Karpas-422 (cell line): ENCODE measurements at places on chromosomes 3 and 15. TPM values are rescaled to one million over a fixed set of nuclear protein-coding genes. Genes with fewer than 3 reads are reported as not detected.

DNA sequence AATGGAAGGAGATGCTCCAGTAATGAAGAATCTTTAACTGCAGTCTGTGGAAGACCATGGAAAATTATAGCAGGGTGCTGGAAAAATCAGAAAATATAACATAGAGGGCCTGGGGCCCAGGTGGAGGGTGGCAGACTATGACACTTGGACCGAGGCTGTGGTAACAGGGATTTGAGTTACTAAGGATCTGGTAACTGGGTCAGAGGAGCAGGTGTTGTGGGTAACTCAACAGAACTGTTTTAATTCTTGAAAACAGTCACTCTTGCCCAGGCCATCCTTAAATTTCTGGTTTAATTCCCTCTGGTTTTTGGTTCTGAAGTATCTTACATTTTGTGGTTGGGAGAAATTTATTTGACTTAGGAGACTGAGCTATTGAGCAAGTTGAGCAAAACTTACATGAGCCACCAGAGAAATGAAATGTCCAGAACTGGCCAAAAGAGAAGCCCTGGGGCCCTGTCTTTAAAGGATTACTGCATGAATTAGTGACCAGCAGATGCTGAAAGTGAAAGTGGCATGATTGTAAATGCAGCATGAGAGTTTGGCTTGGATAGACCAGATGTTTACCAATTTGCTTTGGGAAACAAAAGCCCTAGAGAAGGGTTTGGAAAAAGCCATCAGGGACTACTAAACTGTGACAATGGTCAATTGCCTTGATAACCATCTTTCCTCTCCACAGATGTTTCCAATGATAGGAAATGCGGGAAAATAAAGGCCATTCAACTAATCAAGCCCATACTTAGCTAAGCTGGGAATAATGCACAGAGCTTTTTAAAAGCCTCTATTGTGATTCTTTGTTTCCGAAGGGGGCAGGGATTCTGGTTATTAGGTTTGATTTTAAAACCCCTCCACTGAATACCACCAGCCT is 374.9 kb upstream of the TGFBR2 start:
- H3K36me3 ChIP-seq = no peaks in the 10 kb centered on the region
- no peaks in the 10 kb centered on the region for H3K4me1 ChIP-seq
- no peak for DNase-seq
- H3K4me3 ChIP-seq = no peak overlapping the region
- H3K27ac ChIP-seq = no peak overlapping the region

DNA sequence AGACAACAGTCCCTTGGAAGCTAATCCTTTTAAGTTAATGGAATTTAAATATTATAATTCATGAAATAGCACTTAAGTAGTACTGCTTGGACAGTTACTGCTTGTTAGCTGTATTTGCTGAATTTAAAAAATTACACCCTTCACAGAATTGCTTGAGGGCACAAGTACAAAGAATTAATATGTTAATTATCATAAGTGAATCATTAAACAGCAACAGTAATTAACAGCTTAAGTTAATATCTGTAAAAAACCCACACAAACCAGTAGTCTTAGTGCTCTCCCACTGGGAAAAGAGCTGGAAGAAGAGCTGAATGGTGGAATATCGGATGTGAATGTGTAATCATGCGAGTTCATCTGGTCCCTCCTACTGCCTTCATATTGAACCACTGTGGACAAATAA is 232.0 kb downstream of the CD47 start:
- H3K36me3 ChIP-seq = no peaks in the 10 kb centered on the region
- no peak overlapping the region for H3K4me3 ChIP-seq
- no peaks in the 10 kb centered on the region for H3K27me3 ChIP-seq
- no peak overlapping the region for H3K27ac ChIP-seq

DNA sequence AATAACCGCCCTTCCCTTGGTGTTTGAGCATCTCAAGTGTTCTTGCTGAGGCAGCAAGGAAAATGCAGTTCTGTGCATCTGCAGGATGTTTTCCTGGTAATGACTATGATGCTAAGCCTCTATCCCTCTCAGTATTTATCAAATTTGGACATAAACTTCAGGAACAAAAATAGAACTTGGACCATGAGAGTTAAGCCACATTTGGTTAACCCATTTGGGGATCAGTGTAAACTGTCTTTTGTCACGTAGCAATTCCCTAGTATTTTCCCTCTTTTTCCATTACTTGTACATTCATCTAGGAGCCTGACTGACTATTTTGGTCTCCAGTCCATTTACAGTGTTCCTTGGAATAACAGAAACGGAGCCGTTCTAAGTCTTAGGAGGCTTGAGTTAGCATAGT is 250.8 kb downstream of the RBMS3 start:
- no peaks in the 10 kb centered on the region for H3K4me1 ChIP-seq
- H3K36me3 ChIP-seq = no peaks in the 10 kb centered on the region
- no peak for DNase-seq
- no peak overlapping the region for H3K27ac ChIP-seq
- H3K27me3 ChIP-seq = no peaks in the 10 kb centered on the region
- no peak overlapping the region for H3K4me3 ChIP-seq

DNA sequence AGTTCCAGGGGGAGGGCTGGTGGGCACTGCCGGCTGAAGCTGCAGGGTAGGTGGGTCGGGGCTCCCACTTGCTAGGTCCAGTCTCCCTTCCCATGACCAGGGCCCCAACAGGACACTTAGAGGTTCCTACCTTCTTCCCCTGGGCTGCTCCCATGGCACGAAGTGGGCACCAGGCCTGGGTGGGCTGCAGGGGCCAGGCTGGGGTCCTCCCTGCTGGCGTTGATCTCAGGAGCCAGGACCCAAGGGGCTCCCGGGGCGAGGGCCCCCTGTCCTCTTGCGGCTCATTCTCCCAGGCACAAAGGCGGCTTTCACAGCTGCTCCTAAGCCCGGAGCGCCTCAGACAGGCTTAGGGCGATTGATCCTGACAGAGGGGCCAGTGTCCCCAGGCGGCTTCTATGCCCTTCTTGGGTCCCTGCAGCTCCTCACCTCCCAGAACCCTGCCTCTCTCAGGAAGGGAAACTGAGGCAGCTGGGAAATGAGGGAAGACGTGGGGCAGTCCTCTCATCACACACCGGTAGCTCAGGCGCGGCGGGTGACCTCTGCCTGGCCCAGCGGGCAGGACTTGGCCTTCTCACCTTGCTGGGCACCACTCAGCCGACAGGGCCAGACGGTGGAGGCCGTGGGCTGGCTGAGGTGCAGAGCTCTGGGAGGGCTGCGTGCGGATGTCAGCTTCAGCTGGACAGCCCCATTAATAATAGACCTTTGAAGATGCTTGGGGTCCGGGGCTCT is 39.6 kb downstream of the FAM3D start:
- H3K4me3 ChIP-seq = no peak overlapping the region
- no peaks in the 10 kb centered on the region for H3K36me3 ChIP-seq
- H3K27me3 ChIP-seq = no peaks in the 10 kb centered on the region
- DNase-seq = no peak
- no peaks in the 10 kb centered on the region for H3K4me1 ChIP-seq
- H3K27ac ChIP-seq = no peak overlapping the region

GRCh38 chr3:159487304-159487703 is 501.3 kb upstream of the IL12A start:
- no peak overlapping the region for H3K4me3 ChIP-seq
- no peaks in the 10 kb centered on the region for H3K4me1 ChIP-seq
- no peaks in the 10 kb centered on the region for H3K27me3 ChIP-seq
- no peak for DNase-seq
- no peaks in the 10 kb centered on the region for H3K36me3 ChIP-seq

GRCh38 chr3:23492057-23492456 is 288.9 kb downstream of the UBE2E2 start:
- H3K36me3 ChIP-seq = no peaks in the 10 kb centered on the region
- DNase-seq = no peak
- H3K4me1 ChIP-seq = no peaks in the 10 kb centered on the region
- H3K4me3 ChIP-seq = no peak overlapping the region

DNA sequence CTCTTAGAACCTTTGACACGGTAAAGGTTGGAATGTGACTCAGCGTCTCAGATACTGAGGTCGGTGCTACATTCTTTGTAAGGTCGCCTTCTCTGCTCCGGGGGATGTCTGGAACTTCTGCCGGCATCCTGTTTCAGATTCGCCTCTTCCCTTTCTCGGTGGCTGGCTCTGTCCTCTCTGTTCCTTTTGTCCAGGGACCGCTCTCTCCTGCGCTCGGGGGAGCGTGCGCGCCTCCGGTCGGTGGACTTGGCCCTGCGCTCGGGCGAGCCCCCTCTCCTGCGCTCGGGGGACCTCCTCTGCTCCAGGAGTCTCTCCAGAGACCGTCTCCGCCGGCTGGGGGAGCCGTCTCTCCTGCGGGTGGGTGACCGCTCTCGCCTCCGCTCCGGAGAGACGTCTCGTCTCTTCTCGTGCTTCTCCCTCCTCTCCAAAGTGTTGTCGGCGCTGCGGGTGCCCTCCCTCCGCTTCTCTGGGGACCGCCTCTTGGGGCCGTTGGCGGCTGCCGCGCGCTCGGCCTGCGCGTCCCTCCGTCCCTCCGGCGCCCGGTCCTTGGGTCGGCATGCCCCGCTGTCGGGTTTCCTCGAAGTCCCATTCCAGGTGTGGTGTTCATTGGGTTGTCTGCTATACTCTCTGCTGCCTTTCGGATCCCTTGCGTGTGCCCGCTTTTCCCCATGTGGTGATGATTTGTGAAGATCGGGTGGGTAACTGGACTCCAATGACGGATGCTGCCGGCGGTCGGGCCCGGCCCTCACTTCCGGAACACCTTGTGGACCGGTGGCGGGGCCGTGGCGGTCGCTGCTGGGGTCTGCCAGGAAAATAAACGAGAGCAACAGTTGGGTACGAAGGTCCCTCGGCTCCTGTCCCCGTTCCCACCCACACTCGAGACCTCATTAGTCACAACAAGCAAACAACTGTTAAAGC is 668.8 kb upstream of the ADAMTS9 start:
- DNase-seq = no peak
- H3K27ac ChIP-seq = no peak overlapping the region
- H3K4me1 ChIP-seq = no peaks in the 10 kb centered on the region
- no peaks in the 10 kb centered on the region for H3K27me3 ChIP-seq
- H3K4me3 ChIP-seq = no peak overlapping the region
- no peaks in the 10 kb centered on the region for H3K36me3 ChIP-seq

- no peaks in the 10 kb centered on the region for H3K27me3 ChIP-seq
- no peak for DNase-seq
- no peaks in the 10 kb centered on the region for H3K4me1 ChIP-seq
- H3K27ac ChIP-seq = no peak overlapping the region
- H3K36me3 ChIP-seq = no peaks in the 10 kb centered on the region
Measured at GRCh38 chr15:98174286-98174685, 213.8 kb downstream of the ARRDC4 start.

DNA sequence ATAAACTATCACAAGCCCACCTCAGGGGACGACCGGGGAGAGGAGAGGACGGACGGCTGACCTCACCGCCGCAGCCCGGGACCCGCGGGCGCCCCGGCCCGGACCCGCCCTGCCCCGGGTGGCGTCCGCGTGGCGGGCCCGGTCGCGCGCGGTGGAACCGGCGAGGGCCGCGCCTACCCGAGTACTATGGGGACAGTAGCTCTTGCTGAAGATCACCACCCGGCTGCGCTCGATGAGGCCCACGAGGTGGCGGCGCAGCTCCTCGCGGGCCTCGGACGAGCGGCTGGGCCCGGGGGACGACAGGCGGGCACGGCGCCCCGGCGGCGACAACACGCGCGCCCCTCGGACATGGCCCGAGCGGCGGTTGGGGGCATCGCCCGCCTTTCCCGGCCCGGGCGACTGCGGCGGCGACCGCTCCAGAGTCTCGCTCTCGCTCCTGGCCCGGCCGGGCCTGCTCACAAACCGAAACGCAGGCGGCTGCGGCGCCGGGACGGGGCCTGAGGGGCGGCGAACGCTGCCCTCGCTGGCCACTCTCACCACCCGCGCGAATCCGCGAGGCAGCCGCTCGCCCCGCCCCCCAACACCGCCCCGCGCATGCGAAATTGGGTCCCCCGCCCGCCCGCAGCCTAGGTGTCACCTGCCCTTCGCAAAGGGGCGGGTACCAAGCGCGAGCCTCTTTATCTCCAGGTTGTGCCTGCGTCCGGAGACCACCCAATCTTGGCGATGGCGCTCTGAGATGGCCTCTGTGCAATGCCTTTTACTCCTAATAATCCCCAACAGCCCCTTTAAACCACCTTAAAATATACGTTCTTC is at the start of gene TXNRD3:
TXNRD3 (minus strand) TSS at position 554 of the 813 bp plus-strand sequence.
- H3K27ac ChIP-seq = no peak within 1 kb of the TSS
- no peaks in the 10 kb centered on the region for H3K4me1 ChIP-seq
- H3K36me3 ChIP-seq = no peaks in the 10 kb centered on the region
- no peak for DNase-seq
- no peaks in the 10 kb centered on the region for H3K27me3 ChIP-seq
- H3K4me3 ChIP-seq = no peak within 1 kb of the TSS

DNA sequence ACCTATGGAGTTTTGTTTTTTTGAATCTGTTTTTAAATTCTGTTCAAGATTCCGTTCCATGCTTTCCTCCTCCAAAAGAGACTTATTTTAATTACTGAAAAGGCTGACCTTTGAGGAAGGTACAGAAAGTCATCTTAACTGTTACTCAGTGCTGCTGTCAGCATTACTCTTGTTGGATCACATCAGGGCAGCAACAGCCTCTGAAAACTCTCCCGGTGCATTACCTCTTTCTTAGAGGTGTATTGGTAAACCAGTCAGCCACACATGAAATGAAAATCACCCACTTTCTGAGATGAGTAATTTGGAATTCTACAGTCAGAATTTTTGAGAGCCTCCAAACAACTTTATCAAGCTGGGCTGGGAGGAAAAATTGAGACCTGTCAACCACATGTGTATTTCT is 88.5 kb upstream of the LIMD1 start:
- no peak overlapping the region for H3K4me3 ChIP-seq
- H3K4me1 ChIP-seq = no peaks in the 10 kb centered on the region
- H3K36me3 ChIP-seq = peaks cover 22% of the 10 kb centered on the region; the same call in 1 of the 2 replicates
- H3K27me3 ChIP-seq = no peaks in the 10 kb centered on the region
- DNase-seq = no peak
- no peak overlapping the region for H3K27ac ChIP-seq

DNA sequence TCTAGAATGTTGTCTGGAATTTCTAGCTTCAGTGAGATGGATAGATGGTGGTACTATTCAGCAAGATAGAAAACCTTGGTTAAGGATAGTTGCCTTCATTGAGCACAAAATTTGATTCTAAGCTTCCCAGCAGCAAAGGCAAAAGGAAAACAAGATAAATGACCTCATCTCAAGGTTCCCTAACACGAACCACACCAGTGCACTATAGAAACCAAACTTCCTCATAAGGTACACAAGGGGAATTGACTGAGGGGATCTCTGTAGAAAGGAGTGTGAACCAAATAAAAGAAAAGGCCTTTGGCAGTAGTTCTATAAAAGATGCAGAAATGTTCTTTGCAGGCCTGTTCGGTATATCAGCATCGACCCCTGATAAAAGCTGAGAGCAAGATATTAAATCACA is 288.9 kb downstream of the SHQ1 start:
- no peak overlapping the region for H3K4me3 ChIP-seq
- 0 out of 2 replicates have a peak, but pooled peaks cover 3% of the 10 kb centered on the region for H3K27me3 ChIP-seq
- H3K27ac ChIP-seq = no peak overlapping the region
- H3K36me3 ChIP-seq = no peaks in the 10 kb centered on the region
- H3K4me1 ChIP-seq = no peaks in the 10 kb centered on the region

DNA sequence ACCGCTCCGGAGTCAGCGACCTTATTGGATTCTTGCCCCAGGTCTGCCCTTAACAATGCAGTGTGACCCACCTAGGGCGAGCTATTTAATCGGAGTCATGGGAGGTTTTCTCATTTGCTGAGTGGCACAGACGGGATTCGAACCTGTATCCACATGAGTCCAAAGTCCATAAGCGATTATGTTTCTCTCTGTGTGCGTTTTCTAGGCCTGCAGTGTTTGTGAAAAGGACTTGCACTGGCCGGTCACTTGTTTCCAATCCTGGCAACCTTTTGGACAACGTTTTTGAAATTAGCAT is 691 bp upstream of the HDGFL3 start:
- DNase-seq = no peak
- no peaks in the 10 kb centered on the region for H3K27me3 ChIP-seq
- H3K4me3 ChIP-seq = no peak overlapping the region
- no peak overlapping the region for H3K27ac ChIP-seq

CISH gene
- total RNA-seq = not detected in 2 replicates

USP8 gene
- total RNA-seq = 28.4 and 62.1 TPM in 2 replicates

HCN4 gene
- not detected in 2 replicates for total RNA-seq

ZNF710 gene
- total RNA-seq = 25.2 and 32.3 TPM in 2 replicates

BCL2A1 gene
- 1.4 TPM in 1 of 2 replicates, not detected in the other for total RNA-seq

BFSP2 gene
- total RNA-seq = 33.1 and 44.7 TPM in 2 replicates
